ENCODE measurements at places on chromosomes 5 and 9.

DNA sequence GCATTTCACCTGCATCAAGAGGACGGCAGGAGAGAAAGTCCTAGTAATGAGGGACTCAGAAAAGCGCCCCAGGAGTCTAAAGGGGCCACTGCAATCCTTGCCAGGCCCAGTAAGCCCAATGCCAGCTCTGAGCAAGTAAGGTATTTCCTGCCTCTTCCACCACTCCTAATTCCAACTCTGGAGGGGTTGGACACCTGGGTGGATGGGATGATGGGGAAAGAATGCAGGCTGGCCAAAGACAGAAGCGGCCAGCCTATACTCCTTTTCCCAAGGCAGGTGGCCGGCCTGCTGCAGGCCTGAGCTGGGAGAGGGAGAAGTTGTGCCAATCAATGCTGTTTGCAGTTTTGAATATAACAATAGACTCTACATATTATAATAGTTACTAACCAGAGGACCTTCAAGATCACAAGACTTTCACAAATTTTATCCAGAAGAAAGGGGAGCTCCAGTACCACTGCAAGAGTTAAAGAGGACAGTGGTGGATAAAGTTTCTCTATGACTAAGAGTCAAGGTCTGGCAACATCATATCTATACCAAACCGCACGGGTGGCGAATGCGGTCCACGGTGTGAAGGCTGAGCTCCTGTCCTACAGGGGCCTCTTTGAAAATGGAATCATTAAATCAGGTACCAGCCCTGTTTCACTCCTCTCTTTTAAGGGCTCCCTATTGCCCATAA lies 115.0 kb upstream of the TBC1D2 start:
- DNase-seq, result no peak

DNA sequence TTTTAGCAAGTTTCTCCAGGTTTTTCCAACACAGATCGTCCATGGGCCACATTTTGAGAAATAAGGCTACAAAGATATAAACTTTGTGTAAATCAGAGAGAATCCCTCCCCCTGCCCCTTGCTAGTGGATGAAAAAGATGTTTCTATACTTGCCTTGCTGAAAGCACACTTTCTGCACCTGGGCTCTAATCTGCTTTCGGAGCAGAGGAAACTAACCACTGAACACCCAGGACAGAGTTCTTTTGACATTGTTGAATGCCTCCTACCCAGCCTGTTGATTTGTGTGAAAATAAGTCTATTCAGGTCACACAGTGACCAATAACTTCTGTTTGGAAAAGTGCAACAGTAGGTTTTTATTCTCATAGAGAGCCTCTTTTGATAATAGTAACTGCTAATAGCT lies 7.5 kb downstream of the ADRB2 start:
- no peak for DNase-seq

DNA sequence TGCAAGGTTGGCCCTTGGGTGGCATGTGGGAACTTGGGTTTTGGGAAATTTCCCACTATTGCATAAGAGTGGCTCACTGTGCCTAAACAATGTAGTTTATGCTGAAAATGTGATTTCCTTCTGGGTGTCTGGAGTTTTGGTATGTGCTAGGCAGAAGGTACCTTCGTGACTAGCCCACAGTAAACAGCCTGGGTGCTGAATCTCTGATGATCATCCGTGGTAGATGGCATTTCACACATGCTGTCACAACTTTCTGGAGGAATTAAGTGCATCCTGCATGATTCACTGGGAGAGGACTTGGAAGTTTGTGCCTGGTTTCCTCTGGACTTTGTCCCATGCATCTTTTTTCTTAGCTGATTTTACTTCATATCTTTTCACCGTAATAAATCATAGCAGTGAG lies 64.5 kb downstream of the LNPEP start:
- no peak for DNase-seq

DNA sequence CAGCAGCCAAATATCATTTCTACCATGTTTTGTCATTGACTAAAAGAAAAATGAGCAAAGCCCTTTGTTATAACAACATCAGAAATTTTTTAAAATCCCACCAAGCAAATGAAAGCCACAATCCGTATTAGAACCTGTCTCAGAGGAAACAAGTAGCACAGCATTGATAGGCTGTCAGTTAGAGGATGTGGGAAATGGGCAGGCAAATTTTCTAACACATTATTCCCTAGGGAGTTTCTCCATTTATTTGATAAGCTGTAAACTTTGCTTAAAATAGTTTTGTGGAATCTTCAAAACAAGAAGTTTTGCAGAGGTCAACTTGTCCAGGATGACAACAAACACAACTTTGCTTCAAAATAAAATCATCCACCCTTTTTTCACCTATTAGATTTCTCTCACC lies 53.6 kb upstream of the APC start:
- no peak for DNase-seq
